Bronchial smooth muscle cell (primary cell): ENCODE measurements at places on chromosomes 16 and 17. TPM values are rescaled to one million over a fixed set of nuclear protein-coding genes. Genes with fewer than 3 reads are reported as not detected.

Gene SYT17
- total RNA-seq: 0.09 and 0.47 TPM in 2 replicates

Gene USP31
- 3.0 and 3.1 TPM in 2 replicates for total RNA-seq

Gene PDE6G
- not detected in 2 replicates for total RNA-seq

Gene IGF2BP1
- 2.1 and 2.5 TPM in 2 replicates for total RNA-seq

Gene MPV17L
- total RNA-seq: 0.09 and 0.47 TPM in 2 replicates

Gene LPO
- not detected in 2 replicates for total RNA-seq

Gene LDHD
- 0.43 and 2.5 TPM in 2 replicates for total RNA-seq

Gene PMP22
- total RNA-seq: 53.0 and 174 TPM in 2 replicates

Gene MEOX1
- 0.16 TPM in 1 of 2 replicates, not detected in the other for total RNA-seq

Gene POLR3K
- 2.7 TPM in 2 replicates for total RNA-seq

Gene NOD2
- total RNA-seq: under 0.01 TPM in 1 of 2 replicates, not detected in the other

Gene BRIP1
- 1.7 and 2.0 TPM in 2 replicates for total RNA-seq

Gene PRSS8
- 0.09 TPM in 1 of 2 replicates, not detected in the other for total RNA-seq

Gene ZNF423
- 0.63 and 0.69 TPM in 2 replicates for total RNA-seq

Gene FNDC8
- not detected in 2 replicates for total RNA-seq

Gene FMNL1
- total RNA-seq: 9.9 and 14.5 TPM in 2 replicates

Gene TNFSF13
- 0.34 and 1.7 TPM in 2 replicates for total RNA-seq
